GM18507 (cell line): ENCODE measurements at places on chromosomes 5 and 9.
A peak's percentile ranks its signal among the peaks of the same experiment; 100 is the strongest.

GRCh38 chr9:405341-405740, 190.7 kb downstream of the DOCK8 start:
- DNase-seq: no peak

- no peak for DNase-seq
Measured at GRCh38 chr5:78483809-78484521, 123.5 kb downstream of the SCAMP1 start.

DNA sequence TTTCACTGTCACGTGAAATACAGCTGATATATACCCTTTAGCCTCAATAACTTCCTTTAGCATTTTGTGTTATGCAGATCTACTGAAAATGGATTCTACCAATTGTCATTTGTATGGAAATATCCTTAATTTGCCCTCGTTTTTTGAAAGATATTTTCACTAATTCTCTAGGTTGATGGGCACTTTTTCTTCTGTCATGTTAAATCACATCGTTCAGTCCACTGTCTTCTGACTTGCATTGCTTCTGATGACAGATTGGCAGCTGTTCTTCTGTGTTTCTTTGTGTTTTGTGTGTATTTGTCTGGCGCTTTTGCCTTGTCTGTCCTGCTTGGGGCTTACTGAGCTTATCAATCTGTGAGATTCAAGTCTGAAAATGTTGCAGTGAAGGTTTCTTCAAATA, 9.7 kb upstream of the CLPTM1L start:
- no peak for DNase-seq

DNA sequence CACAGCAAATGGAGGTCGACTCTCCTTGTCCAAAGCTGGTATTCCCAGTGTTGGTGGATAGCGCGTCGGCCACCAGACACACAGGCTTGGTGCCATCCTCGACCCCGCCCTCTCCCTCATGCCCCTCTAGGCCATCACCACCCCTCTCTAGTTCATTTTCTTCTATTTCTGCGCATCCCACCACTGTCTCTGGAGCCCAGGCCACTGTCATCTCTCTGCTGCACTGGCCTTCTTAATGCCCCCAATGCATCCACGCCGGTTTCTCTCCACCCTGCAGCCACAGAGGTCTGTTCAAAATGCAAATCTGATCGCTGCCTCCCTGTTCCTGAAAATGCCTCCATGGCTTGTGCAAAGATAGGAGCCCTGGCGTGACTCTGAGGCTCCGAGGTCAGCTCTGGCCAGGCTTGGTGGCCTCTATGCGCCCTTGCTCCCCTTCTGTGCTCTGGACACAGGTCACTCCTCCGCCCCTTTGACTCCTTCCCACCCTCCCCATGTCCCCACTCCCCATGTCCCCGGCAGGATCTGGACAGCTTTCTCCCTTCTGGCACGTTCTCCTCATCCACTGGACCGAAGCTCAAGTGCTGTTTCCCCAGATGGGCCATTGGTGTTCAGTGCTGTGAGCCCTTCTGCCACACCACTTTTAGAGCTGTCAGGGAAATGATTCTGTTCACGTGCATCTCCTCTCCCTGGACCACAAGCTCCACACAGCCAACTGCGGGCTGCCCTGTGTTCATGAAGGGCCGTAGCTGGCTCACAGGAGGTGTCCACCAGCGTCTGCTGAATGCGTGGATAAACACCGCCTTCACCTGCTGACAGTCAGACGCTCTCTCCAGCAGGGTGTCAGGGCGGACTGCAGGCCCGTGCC, 59.5 kb upstream of the RNF130 start:
- no peak for DNase-seq

DNA sequence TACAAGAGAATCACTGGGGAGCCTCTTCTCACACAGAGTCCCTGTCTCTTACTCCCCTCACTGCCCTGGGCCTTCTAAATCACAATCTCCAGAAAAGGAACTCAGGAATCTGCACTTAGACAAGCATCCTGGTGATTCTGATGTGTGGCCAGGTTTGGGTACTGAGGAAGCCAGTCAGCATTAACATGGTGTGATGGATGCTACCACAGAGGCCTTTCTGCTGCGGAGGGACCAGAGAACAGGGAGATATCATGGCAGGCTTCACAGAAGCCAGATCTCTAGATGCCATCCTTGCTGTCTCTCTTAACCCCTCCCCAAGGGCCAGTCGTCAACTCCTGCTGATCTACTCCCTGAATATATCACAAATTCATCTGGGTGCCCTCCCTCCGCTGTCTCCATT, 1.6 kb downstream of the ANKS6 start:
- no peak for DNase-seq

- DNase-seq: no peak
Measured at GRCh38 chr9:131436376-131436775, 42.5 kb downstream of the PRRC2B start.

GRCh38 chr9:27181381-27181780, 72.4 kb downstream of the TEK start:
- DNase-seq: no peak

DNA sequence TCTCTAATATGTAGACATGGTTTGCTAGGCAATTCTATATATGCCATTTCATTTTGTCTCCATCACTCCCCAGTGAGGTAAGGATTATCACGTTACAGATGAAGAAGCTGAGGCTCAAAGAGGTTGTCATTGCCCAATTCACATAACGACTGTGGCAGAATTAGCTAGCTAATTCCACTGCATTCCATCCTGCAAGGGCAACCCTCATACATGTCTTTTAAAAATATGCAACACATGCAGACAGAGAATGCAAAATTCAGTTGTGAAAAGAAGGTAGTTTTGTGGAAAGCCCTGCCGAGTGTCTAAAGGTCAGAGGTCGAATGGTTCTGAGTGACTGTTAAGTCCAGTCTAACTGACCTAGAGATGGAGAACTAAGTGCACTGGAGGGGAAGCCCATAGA, 219.2 kb downstream of the PAPPA start:
- DNase-seq: no peak

DNA sequence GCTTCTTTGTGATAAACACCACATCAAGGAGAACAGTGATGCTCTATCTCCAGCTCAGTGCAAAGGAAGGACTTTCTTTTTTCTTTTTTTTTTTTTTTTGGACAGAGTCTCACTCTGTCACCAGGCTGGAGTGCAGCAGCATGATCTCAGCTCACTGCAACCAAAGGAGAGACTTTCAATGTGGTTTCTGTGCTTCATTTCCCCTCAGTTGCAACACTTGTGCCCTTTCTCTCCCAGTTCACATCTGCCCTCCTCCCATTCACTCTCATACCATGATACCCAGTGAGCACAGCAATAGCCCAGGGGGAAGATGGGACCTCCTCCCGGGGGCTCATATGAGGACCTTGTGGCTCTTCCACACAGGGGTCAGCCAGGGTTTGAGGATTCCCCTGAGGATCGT, 110.0 kb downstream of the MTRR start:
- no peak for DNase-seq

GRCh38 chr5:118981783-118982182, 6.6 kb downstream of the DTWD2 start:
- DNase-seq: no peak

- no peak for DNase-seq
Measured at GRCh38 chr9:97900738-97901565, 21.3 kb downstream of the TRMO start.

DNA sequence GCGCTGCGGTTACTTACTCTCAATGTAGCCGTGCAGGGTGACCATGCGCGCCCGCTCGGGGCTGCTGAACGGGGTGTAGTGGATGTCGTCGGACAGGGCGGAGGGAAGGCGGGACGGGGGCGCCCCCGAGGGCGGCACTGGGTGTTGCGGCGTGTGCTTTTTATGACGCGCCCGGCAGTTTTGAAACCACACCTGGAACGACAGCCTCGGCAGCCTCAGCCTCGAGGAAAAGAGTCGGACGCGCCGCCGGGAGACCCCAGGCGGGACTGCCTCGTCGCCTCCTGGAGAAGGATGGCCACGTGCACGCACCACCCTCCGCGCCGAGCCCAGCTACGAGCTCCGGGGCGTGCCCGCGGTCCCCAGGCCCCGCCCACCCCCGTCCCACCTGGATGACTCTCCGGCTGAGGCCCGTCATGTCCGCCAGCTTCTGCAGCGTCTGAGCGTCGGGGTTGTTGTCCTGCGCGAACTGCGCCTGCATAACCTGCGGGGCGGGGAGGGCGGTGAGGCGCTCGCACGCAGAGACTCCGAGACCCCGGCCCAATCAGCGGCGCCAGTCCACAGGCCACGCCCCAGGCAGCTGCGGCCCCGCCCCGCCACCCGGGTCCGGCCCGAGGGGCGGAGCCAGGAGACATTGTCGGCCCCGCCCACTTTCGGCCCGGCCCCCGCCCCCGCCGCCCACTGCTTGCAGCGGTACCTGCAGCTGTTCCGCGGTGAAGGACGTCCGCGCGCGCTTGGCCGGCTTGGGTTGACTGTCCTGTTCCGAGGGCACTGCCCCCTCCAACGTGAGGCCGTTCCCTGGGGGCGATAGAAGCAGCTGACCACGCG, 15.0 kb downstream of the LHX6 start:
- peak; percentile 58 for DNase-seq

DNA sequence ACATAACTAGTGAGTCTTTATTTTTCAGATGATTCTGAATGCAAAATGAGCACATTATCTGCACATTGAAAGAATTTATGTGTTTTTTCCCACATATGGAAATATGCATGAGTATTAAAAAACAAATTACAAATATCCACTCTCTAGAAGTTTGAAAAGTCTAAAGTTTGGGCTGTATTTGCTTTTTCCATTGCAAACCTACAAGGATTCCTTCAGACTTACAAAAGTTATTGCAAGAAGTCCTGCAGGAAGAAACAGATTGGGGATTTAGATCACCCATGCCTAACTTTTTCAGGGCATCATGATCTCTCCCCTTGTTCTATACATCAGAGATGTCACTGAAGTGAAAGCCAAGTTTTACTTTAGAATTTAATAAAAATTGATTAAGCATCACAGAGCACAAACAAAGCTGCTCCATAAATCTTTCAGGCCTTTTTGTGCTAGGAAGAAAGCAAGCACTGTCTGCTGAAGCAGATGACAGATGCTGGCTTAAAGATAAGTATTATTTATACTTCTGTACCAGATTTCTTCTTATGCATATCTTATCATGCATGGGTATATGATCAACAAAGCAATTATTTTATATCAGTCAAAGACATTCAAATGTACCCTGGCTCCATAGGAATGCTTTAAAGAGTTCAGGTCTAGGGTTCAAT, 71.7 kb downstream of the NFIB start:
- DNase-seq: no peak

DNA sequence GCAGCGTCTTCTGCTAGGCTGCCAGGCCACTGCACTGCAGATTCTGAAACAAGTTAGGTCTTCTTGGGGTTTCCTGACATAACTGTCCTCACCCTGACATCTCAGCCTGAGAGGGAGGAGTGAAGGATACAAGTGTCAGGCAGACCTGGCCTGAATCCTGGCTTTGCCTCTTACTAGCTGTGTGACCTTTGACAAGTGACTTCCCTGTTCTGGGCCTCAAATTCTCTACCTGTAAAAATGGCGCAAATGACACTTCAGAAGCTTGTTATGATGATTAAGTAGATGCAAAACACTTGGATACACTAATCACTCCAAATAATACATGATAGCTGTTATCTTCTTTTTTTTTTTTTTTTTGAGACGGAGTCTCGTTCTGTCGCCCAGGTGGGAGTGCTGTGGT, 119.2 kb upstream of the BOD1 start:
- no peak for DNase-seq

GRCh38 chr5:56356836-56357160, 123.7 kb upstream of the ANKRD55 start:
- no peak for DNase-seq

- no peak for DNase-seq
Measured at GRCh38 chr5:141940695-141941271, 17.1 kb downstream of the DELE1 start.

DNA sequence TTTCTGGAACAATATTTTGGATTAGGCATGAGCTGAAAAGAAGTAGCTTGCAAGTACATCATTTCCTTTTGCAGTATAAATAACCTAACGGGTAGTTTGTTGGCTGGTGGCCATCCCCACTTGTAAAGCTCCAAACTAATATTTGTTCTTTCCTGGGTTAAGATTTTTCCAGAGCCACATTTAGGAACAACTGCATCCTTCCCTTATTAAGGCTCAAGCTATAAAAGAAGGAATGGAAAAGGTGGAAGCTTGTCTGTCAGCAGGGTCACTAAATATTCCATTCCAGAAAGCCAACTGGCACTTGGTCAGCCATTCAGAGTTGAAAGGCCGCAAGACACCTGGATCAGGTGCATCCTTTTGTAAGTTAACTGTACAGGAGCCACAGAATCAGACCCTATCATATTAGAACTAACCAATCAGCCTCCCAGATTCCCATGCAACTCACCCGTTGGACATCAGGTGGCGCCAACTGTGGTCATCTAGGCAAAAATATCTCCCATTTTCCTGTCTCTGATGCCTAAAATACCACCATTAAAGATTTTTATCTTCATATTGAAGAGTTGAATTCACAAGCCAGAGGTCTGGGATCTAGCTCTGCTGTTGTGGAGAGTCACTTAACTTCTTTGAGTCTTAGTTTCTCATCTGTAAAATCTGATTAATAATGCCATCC, 82.9 kb downstream of the PTCD2 start:
- no peak for DNase-seq

- no peak for DNase-seq
Measured at GRCh38 chr5:14054965-14055963, 87.9 kb upstream of the TRIO start.

GRCh38 chr5:26419987-26420386, 618.4 kb downstream of the CDH9 start:
- DNase-seq: no peak

- no peak for DNase-seq
Measured at GRCh38 chr9:127980060-127980705, 606 bp downstream of the EEIG1 start.

DNA sequence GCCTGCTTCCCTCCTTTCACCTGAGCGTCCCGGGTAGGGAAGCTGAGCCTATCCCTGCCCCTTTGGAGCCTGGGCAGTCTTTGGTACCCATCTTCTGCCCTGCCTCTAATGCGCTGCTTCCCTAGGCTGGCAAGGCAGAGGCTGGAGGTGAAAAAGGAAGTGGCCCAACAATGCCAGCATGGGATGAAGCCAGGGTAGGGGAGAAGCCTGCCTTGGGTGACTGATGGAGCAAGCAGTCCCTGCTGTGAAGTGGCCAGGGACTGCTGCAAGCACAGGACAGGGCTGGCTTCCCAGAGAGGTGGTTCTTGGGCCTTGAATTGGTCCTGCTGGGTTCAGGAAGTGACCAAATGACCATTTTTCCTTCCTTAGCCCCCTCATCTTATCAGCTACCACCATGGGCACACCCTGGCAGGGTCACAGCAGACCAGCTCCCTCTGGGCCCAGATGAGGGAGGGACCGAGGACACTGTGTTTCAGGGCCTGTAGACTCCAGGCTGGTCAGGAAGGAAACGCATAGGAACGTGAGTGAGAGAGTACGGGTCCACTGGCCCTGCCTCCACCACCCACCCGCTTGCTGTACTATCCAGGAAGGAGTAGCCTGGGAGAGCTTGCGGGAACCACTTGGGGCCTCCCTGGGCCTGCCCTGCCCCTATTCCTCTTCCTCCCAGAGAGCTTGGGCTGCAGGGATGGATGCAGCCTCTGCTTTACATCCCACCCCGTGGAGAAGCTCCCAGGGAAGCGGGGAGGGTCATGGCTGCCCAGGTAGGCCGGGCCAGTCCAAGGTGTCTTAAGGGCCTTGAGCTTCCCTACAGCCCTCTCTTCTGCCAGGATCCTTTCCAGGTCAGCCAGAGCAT, 102.6 kb downstream of the DAB2IP start:
- no peak for DNase-seq
